Activated CD4-positive, CD25-positive, alpha-beta regulatory T cell treated with anti-CD3 and anti-CD28 coated beads, Interleukin-2, amount 50 U/mL, for 24 hours (primary cell): ENCODE measurements at places on chromosomes 7 and 10.
A peak's percentile ranks its signal among the peaks of the same experiment; 100 is the strongest.

- ATAC-seq = no peak
Observed at GRCh38 chr10:34031400-34031799, 696.9 kb upstream of the NRP1 start.

DNA sequence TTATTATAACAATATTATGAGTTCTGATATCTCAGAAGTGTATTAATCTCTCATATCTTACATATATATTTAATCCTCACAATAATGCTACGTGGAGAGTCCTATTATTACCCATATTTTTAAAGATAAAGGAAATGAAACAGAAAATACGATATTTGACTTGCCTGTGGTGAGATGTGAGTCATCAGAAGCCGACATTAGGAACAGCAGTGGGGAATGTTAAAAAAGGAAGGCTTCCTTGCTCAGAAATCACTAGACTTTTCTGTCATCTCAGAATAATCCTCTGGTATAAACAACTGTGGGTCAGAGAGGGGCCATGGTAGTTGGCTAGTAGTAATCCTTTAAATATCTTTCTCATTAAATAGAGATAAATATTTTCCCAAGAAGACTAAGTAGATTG lies 402.3 kb upstream of the PCDH15 start:
- ATAC-seq = no peak

GRCh38 chr10:72105710-72106109 lies 17.4 kb upstream of the SPOCK2 start:
- ATAC-seq = no peak

GRCh38 chr10:73366381-73367298 lies 8.0 kb upstream of the CFAP70 start:
- ATAC-seq = peak; percentile 62

GRCh38 chr7:64625114-64626082 lies 40.5 kb upstream of the ZNF107 start:
- no peak for ATAC-seq

GRCh38 chr7:44799939-44800338 lies 3.5 kb downstream of the PPIA start:
- no peak for ATAC-seq

DNA sequence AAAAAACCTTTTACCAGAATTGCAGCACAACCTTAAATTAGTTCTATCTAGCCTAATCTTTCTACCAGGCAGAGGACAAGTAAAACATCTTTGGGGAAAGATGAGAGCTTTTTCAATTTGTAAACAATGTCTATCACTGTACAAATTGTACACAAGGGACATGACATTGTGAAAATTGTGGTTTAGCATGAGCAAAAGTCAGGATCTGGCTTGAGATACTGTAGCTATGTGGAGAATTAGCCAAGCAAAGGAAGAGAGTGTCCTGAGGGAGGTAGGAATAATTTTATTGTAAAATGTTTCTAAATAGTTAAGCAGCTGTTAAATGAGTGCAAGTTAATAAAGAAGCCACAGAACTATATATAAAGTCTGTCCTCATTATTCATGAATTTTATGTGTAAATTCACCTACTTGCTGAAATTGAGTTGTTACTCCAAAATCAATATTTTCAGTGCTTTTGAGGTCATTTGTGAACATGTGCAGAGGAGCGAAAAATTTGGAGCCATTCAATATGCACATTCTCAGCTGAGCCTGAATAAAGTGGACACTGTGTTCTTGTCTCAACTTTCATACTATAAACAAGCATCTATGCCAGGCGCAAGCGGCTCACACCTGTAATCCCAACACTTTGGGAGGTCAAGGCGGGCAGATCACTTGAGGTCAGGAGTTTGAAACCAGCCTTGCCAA lies 42.8 kb upstream of the POM121L12 start:
- ATAC-seq = no peak

DNA sequence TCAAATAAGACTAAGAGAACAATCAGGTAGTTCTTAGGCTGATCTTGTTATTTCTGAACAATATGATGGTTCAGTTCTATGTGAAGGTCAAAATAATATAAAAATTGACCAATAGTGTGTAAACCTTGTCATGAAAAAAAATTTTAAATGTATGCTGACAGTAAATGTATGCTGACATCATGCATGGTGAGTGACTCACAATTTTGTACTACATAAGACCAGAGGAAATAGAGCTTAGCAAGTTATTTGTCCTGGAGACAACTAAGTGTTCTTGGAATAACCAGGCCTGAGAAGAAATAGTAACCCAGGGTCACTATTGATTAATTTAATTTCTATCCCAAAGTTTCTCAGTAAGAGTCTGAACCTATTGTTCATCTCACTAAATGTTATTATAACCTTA lies 182.2 kb upstream of the PCDH15 start:
- ATAC-seq = no peak

GRCh38 chr10:26274391-26274790 lies 57.8 kb downstream of the GAD2 start:
- no peak for ATAC-seq

GRCh38 chr7:81327468-81328266 lies 408.8 kb upstream of the SEMA3C start:
- no peak for ATAC-seq

- no peak for ATAC-seq
Observed at GRCh38 chr7:144513334-144513733, 109.8 kb upstream of the NOBOX start.

DNA sequence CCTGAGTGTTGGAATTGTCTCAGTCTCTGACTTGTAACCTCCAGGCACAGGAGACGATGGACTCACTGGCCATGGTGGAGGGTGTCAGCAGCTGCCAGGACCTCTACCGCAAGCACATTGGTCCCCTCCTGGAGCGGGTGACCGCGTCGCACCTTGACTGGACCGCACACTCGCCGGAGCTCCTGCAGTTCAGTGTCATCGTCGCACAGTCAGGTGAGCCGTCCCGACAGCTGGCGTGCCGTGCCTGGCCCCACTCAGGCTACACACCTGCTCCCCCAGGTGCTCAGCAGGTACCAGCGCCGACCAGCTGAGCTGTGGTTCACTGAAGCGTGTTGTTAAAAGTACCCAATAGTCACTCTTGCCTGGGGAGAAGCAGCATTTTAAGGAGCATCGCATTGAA lies 36.7 kb upstream of the PRKAR1B start:
- no peak for ATAC-seq

DNA sequence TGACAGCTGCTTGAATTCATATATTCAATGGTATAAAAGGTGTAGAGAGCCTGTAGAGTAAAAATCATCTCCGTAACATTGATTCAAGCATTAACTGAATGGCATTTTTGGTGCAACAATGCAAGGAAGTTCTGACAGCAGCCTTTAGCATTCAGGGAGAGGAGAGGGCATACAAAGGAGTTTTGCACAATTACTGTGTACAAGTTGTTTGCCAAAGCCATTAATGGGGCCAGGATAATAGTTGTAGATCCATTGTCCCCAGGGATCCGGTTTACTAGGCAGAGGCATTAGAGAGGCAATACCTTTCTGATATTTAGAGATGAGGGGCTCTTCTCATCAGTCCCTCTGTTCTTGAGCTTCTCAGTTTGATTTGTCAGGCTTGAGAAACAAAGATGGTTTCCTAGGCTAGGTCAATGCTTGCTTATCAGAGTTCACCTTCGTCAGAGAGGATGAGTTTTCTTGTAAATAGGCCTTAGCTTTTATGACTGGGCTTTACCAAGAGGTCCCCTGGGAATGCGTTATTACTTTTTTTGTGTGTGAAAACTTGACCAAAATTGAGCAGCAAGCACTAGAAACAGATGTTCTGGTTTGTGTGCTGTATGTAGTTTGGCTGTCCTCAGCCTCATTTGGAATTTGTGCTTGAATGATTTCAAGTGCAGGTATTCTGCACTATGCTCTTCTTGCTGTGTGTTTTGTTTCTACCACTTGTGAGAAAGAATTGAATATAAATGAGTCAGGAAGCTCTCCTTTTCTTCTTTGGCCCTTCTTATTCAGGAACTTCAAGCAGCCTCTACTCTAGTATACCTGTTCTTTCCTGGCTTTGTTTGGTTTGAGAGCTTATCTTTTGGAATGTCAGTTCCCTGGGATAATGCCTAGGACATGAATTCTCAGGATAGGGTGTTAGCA lies 32.0 kb downstream of the SND1 start:
- ATAC-seq = no peak

DNA sequence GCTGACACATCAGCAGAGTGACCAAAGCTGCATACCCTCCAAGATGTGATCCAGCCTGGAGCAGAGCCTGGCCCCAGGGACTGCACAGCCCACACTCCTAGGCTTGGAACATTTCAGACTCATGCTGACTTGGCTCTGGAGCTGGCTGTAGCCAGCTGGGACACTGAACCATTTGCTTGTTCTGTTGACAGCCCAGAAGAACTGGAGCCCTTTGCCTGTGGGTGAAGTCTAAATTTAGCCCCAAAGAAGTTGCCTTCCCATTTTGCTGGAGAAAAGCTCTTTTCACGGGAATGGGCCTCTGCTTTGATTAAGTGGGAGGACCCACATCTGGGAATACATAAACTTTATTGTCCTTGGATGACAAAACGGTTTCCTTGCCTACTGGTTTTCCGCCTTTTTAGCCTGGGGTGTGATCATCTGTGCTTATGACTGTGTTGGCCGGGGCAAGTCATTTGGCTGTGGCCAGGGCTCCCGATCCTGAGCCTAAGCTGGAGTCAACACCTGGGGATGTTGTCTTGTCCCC lies 186.2 kb upstream of the BMPER start:
- no peak for ATAC-seq

DNA sequence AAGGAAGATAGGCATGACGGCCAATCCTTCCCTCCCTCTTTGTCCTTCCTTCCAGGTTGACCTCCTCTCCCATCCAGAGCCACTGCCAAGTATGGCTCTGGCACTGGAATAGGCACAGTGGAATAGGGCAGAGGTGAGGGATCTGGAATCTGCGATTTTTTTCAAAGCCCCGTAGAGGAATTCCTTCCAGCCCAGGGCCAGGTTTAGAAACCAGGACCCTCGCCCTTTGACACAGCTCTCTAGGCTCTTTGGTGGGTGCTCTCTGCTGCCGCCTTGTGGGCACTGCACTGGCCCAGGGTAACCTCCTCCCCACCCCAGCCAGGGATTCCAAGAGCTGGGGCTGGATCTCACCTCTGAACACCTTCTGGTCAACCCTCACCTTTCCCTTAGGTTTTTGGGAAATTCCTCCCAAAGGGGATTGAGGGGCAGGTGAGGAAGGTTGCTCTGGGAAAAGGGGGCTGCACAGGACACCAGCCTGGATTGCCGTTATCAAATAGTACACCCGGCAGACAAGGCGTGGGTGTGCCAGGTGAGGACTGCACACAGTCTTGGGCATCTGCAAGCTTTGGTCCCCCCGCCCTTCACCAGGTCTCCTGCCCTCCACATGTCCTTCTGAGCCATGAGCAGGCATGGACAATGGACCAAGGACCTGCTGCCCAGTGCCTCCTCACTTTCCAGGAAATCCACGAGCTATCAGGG lies 22.8 kb downstream of the C10orf105 start:
- peak; percentile 54 for ATAC-seq

DNA sequence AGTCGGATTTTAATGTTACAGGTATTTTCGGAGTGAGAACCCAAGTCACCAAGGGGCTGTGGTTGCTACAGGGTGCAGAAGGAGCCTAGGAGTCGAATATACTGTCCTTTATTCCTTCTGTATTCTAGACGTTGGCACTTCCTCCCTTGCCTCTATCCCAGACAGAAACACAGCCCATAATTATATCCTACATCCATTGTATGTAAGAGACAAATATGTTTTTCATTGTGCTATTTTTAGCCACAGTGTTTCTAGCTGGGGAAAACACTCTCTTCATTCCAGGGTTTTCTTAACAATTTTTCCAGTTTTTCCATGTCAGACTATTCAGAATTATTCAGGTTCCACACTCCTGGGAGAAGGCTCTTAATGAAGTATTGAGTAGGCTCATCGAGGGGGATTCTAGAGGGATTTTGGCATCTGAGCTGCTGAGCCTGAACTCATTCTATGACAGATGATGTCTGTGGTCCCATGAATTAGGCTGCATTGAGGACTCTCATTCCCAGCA lies 32.6 kb downstream of the KIAA1217 start:
- no peak for ATAC-seq

- no peak for ATAC-seq
Observed at GRCh38 chr7:131623154-131623553, 66.7 kb upstream of the PODXL start.

GRCh38 chr10:128316121-128316726 lies 190.0 kb upstream of the MKI67 start:
- ATAC-seq = no peak

- peak; percentile 38 for ATAC-seq
Observed at GRCh38 chr10:70441161-70441894, at the start of gene NODAL. TSS of gene NODAL (minus strand) at chr10:70441681. CDS start at chr10:70441667, 14 bp downstream.

- no peak for ATAC-seq
Observed at GRCh38 chr10:36526033-36526432, 599.4 kb upstream of the ANKRD30A start.

DNA sequence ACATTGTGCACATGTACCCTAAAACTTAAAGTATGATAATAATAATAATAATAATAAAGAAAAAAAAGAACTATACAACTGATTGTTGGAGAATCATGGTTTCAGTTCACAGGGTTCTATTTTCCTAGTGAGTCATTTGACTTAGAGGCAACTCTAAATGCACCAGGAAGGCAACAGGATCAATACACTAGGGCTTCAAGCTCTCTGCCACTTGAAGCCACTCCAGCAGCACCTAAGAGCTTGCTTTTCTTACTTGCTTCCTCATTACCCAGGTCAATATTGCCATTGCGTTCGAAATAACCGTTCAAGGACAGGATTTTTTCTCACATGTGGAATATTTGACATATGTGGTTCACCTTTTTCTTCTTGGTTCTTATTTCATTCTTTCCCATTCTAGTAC lies 189.7 kb downstream of the GRM3 start:
- ATAC-seq = no peak

GRCh38 chr7:158228986-158229385 lies 358.6 kb downstream of the PTPRN2 start:
- no peak for ATAC-seq

GRCh38 chr10:60352105-60352504 lies 37.6 kb downstream of the ANK3 start:
- no peak for ATAC-seq

GRCh38 chr7:137895301-137896221 lies 48.8 kb upstream of the DGKI start:
- peak; percentile 68 for ATAC-seq

DNA sequence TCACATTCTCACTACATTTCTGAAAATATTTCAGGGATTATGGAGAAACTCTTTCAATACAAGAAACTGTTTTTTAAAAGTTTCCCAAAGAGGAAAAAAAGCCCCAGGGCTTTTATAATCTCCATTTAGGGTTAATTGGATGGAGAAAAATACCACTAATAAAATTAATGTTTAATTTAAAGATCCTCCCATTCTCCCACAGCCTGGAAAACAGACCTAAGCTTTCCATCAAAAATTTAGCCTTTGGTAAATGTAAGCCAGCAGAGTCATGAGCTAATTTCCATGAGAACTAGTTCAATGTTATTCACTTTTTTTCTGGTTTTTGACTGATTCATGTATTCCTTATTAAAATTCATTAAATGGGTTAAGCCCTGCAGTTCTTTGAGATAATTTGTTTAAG lies 408.7 kb downstream of the PHTF2 start:
- ATAC-seq = no peak
